ENCODE measurements at places on chromosomes 16 and 17.

DNA sequence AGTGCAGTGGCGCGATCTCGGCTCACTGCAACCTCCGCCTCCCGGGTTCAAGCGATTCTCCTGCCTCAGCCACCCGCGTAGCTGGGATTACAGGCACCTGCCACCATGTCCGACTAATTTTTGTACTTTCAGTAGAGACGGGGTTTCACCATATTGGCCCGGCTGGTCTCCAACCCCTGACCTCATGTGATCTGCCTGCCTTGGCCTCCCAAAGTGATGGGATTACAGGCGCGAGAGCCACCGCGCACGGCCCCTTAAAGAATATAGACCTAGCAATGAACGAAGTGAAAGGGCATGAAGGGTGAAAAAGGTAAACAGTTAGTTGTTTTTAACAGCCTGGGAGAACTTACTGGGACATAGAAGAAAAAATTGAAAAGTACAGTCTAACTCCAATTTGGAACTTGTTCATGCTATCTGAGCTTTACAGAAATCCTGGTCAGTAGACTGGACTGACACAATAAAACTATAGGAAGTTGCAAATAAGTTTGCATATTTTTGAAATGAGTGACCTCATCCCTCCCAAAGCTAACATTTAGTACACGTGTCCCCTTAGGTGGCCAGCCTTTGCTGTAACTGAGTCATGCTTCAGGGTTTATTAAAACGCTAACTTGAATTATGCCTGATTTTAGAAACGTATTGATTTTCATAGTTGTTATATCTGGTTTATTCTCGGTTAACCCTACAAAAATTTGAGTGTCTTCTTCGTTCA lies 1.8 kb downstream of the COG1 start:
- DNase-seq: no peak

GRCh38 chr17:30005709-30006320 lies 64.4 kb downstream of the EFCAB5 start:
- DNase-seq: no peak

GRCh38 chr17:44785921-44786320 lies 27.1 kb downstream of the ADAM11 start:
- peak; percentile 60 for DNase-seq

- DNase-seq: peak; percentile 79
These were observed 9.0 kb downstream of the IRX5 start for GRCh38 chr16:54939510-54940278.

GRCh38 chr17:76686538-76687297 lies 24.0 kb downstream of the MXRA7 start:
- no peak for DNase-seq

GRCh38 chr17:55420776-55421178 lies 858 bp downstream of the MMD start:
- DNase-seq: peak; percentile 75

DNA sequence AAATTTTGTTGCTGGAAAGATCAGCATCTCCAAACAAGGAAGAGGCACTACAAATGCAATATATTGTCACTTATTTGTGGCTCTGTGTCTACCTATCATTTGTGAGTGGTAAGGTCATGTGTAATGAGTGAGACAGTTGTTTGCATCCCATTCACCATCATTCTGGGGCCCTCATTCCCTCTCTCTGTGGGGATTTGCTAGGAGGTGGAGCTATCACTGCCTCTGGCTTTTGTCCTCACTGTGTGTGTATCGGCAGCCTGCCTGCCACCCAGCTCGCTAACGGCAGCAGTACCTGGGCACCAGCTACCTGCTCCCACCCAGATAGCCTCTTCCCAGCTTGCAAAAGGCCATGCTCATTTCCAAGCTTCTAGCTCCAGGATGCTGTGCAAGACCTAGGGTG lies 379.2 kb upstream of the ZFHX3 start:
- no peak for DNase-seq

DNA sequence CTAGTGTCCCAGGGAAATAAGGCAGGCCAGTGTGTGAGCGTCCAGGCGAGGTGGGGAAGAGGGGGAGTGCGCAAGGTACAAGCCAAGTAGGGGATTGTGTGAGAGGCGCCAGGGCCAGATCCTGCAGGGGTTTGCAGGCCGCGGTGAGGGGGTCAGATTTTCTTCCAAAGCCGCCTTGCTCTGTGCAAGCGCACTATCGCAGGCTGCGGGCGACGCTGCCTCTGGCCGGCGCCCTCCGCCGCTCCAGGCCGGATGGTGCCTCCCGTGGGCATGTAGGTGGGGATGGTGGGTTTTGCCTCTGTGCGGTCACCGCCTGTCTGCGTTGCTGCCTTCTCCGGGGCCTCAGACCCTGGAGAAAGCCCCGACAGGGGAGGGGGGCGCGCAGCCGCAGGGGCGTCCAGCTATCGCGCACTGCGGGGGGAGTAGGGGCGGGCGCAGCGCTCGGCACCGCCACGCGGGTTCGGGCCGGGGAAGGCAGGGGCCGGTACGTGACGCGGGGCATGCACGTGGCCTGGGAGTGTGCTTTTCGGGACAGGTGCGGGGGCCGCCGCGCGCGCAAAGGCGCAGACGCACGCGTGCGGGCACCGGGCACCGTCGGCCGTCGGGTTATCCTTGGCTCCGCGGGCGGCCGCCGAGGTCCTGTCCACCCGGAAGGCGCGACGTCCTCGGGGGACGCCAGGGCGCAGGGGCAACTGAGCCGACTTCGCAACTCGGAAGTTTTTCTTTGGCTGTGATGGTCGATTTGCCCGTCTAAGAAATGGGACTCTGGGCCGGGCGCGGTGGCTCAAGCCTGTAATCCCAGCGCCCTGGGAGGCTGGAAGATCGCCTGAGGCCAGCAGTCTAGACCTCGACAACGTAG lies 1.1 kb upstream of the HAPSTR1 start:
- peak; percentile 85 for DNase-seq

DNA sequence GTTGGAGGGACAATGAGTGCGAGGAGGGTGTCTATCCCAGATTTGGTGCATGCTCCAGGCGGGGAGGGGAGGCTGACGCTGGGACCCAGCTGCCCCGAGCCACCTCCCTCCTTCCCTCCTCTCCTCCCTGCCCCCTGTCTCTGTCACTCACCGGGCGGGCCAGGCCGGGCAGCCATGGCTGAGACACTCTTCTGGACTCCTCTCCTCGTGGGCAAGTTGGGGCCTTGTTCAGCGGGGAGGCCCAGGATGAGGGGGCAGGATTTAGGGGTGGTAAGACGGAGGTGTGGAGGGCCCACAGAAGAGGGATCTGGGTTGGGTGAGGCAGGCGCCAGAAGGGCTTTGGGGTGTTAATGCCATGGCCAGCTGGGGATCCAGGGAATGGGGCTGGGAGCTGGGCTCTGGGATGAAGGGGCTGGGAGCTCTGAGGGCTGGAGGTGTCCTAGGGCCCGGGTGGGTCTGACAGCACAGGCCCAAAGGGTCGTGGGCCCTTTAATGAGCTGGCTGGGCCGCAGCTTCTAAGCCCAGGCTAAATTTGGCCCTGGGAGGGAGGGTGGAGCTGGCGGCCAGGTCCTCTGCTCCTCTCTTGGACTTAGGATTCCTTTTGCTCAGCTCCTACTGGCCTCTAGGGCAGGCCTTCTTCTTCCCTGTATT lies at the start of gene SGCA:
Gene SGCA (plus strand): TSS at position 139 of the 651 bp plus-strand sequence. CDS start 36 bp downstream, at position 175.
- DNase-seq: no peak

DNA sequence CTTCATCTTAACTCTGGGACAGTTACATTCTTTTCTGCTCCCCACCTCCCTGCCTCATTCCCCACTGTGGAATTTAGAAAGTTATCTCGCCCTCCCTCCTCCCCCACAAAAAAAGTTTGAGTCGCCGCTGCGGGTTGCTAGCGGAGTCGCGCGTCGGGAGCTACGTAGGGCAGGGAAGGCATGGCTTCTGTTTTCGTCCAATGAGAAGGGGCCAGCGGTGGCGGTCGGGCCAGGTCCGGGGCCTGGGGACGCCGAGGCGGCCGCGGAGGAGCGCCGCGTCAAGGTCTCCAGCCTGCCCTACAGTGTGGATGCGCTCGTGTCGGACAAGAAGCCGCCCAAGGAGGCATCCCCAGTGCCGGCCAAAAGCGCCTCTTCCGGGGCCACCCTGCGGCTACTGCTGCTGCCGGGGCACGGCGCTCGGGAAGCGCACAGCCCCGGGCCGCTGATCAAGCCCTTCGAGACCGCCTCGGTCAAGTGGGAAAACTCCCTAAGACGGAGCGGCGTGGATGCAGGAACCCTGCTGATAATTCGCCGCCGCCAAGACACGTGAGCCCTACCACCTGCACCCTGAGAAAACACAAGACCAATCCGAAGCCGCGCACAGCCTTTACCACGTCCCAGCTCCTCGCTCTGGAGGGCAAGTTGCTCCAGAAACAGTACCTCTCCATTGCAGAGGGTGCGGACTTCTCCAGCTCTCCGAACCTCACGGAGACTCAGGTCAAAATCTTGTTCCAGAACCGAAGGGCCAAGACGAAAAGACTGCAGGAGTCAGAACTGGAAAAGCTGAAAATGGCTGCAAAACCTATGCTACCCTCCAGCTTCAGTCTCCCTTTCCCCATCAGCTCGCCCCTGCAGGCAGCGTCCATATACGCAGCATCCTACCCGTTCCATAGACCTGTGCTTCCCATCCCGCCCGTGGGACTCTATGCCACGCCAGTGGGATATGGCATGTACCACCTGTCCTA lies 8.9 kb downstream of the OR4D1 start:
- DNase-seq: peak; percentile 93

DNA sequence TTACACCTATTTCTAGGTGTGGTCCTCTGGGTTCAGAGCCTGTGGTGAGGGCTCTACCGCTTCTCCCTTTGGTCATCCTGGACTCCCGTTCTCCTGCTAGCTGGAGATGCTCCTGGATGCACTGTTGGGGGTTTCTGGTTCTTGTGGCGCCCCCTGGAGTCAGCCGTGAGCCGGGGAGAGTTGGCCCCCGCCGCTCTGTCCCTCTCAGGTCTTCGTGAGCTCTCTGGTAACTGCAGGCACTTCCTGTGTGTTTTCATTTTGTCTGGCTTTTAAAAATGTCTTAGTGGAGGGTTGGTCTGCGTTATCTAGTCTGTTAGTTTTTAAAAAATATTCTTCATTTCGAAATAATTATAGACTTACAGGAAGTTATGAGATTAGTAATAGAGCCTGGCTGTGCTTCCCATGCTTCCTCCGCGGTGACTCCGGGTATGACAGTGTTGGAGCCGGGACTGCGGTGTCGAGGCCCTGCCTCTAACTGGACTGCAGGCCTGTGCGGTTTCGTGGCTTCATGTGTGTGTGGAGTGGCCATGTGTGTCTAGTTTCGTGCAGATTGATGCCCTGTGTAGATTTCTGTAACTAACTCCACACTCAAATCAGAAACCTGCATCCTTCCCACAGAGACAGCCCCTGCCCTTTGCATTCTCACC lies 78.0 kb upstream of the ZNF750 start:
- peak; percentile 87 for DNase-seq

GRCh38 chr17:63015824-63016223 lies 49.8 kb downstream of the TANC2 start:
- DNase-seq: no peak

DNA sequence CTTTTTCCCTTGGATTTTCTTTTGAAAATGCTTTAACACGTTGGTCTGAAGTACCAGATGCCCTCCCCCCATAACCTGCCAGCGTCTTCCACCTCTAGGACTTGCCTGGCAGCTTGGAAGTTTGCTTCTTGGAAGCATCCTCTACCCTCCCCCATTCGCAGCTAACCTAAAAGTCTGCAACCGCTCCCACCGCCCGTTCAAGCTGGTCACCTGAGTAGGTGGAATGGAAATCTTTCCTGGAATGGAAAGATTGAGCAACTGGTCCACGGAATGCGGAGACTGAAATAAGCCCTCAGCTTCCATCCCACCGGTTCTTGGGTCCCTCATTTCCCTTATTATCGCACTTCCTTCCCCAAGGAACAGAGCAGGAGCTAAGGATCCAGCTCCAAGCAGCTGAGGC lies 31.4 kb downstream of the HS3ST3B1 start:
- DNase-seq: peak; percentile 75

DNA sequence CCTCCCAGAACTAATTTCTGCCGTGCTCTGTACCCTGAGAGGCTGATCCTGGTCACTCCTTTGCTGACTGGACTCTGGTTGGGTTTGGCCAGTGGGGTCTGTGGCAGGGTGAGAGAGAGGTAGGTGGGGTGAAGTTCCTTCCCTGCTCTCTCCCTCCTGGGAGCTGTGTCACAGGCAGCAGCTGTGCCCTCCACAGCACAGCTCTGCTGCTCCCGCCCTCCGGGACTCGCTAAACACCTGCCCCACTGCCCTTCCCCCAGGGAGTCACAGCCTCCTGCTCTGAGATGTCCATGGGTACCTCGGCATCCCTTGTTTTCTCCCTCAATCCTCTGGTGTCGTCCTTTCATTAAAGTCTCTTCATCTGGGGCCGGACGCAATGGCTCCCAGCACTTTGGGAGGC lies 66.4 kb downstream of the SRCIN1 start:
- DNase-seq: no peak

- peak; percentile 44 for DNase-seq
These were observed 313.0 kb upstream of the GOT2 start for GRCh38 chr16:59047114-59047513.

DNA sequence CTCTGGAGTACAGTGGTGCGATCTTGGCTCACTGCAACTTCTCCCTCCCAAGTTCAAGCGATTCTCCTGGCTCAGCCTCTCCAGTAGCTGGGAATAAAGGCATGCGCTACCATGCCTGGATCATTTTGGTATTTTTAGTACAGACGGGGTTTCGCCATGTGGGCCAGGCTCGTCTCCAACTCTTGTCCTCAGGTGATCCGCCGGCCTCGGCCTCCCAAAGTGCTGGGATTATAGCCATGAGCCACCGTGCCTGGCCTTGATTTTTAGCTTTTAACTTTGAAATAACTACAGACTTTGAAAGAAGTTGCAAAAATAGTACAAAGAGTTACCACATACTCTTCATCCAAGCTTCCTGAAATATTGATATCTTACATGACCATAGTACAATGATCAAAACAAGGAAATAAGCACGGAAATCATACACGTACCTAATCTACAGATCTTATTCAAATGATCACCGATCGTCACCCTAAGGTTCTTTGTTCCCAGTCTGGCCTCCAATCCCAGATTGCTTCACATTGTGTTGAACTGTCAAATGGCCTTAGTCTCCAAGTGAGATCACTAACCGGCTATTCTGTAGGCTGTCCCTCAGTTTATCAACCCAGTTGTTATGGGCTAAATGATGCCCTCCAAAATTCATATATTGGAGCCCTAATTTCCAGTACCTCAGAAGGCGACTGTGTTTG lies 18.4 kb downstream of the NPIPA1 start:
- peak; percentile 39 for DNase-seq

GRCh38 chr17:45164734-45165269 lies 3.1 kb downstream of the HEXIM2 start:
- DNase-seq: no peak

DNA sequence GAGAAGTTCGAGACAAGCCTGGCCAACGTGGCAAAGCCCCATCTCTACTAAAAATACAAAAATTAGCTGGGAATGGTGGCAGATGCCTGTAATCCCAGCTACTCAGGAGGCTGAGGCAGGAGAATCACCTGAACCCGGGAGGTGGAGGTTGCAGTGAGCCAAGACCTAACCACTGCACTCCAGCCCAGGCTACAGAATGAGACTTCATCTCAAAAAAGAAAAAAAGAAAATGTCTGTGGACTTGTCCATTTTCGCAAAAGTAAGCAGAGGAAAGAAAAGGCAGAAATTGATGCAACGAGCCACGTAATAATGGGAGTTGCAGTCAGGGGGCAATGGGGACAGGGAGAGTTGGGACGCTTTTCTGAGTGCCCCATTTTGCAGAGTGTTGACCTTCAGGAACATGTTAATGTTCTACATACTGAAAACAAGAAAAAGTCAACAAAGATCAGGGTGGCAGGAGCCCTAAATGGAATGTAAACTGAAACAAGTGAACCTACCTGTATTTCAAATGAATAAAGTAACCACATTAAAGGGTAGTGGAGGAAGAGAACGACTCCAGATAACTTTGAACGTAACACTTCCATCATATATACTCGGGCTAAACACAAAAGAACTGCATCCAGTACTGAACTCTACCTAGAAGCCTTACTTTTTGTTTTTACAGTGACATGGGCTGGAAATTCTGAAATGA lies 76.4 kb downstream of the CNGB1 start:
- DNase-seq: no peak
